ENCODE measurements at places on chromosomes 11 and 22.
A peak's percentile ranks its signal among the peaks of the same experiment; 100 is the strongest.

DNA sequence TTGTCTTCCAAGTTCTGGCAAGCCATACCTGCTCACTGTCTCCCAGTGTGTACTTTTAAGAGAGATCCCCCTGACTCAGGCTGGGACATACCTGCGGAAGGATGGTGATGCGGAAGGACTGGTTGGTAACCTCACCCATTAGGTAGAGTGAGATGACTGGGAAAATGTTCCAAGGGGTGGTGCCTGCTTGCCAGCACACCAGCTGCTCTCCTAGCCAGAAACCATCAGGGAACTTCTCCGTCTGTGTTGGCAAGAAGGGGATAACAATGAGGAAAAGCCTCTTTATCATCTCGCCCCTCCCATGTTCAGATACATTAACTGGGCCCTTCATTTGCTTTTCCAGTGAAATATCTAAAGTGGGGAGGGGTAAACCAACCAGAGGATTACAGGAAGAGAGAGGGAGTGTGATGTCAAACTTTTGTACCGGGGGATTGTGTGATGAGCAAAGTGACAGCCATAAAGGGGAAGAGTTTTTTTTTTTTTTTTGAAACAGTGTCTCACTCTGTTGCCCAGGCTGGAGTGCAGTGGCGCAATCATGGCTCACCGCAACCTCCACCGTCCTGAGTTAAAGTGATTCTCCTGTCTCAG is at the start of gene BACE1-AS:
TSS of gene BACE1-AS (plus strand) at position 538 of the 588 bp plus-strand sequence.
- DNase-seq = no peak

GRCh38 chr22:17905445-17905844 is 118.9 kb downstream of the MICAL3 start:
- no peak for DNase-seq

- DNase-seq = no peak
Observed at GRCh38 chr11:12809864-12810567, 135.8 kb downstream of the TEAD1 start.

DNA sequence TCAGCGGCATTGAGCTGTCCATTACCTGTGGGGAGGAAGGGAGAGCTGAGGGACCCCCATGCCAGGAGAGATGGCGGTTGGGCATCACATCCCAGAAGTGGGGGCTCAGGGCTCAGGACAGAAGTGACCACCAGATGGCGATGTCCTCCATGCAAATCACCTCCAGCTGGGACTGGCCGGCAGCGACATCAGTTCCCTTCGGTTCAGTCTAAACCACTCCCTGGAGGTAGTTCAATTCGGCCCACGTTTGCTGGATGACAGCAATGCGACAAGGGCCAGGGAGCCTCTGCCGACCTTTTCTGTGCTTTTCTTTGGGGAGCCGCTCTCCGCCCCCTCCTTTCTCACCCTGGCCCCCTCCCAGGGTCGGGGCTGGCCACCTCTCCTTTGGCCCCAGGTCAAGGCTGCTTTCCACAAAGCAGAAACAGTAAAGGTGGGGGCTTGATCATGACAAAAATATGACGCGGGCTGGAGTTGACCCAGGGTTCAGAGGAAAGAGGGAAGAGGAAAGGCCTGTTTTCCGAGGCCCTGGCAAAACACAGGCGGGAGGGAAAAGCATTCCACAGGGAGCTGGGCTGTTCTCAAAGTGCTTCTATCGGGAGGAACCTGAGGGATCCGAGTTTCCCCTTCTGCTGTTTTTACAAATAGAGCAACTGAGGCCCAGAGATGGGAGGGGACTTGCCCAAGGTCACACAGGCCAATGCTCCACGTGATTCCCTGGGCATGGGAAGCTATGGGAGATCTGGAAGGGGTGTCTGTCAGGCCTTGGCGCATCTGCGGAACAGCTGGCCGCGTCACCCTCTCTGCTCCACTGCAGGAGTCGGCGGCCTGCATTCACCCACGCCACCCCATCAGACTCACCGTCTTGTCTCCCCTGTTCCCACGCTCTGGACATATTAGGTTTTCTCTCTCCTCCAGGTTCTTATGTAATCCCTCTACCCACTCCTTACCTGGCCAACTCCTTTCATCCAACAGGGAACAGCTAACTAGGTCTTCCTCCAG is 54.7 kb downstream of the FBXO7 start:
- DNase-seq = peak; percentile 44

GRCh38 chr11:92976681-92977080 is 7.2 kb downstream of the MTNR1B start:
- no peak for DNase-seq

GRCh38 chr22:20967697-20968211 is 699 bp downstream of the AIFM3 start:
- no peak for DNase-seq

DNA sequence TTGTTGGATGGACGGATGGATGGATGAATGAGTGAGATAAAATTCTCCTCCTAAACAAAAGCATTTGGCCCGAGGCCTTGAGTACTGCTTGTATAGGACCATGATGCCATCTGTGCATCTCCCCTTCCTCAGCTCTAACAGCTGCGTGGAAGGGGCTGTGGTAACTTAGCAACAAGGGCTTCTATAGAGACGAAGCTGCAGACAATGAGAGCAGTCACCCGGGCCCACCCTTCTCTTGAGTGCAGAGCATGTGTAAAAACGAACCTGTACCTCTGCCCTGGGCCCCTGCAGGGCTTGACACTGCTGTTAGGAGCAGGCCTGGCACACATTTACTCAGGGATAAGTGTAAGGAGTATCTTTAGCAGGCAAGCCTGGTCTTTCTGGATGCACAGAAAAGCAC is 391.5 kb downstream of the CADM1 start:
- no peak for DNase-seq

- DNase-seq = no peak
Observed at GRCh38 chr11:125465255-125465654, 30.8 kb downstream of the FEZ1 start.

- no peak for DNase-seq
Observed at GRCh38 chr11:27443746-27444507, 28.7 kb downstream of the LGR4 start.

DNA sequence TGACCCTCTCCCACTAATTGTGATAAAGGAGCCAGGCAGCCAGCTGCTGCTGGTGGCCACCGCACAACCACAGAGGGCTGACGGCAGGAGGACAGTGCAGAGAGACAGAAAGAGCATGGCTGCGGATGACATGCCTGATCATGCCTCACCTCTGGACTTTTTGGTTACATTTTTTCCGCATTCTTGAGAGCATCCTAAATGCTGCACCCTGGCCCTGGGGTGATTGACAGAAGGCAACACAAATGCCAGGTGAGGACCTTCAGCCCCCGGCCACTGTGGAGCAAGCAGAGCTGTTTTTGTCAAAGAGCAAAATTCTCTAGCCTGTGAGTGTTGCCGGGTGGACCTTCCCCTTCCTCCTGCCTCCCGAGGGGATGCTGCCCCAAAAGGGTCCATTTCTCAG is 78.5 kb downstream of the RPS6KA4 start:
- no peak for DNase-seq

DNA sequence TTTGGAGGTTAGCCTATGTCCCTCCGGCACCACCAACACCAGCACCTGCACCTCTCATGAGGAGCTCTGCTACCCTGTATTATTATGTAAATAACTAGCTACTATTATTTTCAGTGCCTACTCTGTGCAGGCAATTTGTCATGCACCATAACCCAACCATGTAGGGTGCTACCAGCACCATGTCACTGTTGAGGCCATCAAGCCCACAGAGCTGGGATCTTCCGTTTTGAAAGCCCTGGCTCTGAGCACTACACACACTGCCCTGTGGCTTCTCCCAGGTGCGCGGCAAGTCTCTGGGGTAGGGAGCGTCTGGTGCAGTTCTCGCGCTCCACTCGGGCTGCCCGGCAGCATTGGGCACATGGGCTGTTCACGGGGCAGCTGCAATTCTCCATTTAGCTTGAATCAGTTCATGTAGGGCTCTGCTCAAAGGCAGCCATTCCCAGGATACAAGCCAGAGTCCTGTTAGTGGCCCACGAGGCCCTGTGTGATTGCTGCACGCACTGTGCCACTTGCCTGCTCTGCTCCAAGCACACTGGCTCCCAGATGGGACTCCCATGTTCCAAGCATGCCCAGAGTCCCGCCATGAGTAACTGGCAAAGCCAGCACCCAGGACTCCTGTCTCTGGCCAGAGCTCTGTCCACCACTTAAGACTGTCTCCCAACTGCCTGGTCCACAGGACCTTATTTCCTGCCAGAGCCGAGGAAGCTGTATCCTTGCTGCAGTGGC is 42.5 kb upstream of the CDON start:
- no peak for DNase-seq

- DNase-seq = no peak
Observed at GRCh38 chr11:67429722-67430121, 1.4 kb downstream of the RPS6KB2 start.

DNA sequence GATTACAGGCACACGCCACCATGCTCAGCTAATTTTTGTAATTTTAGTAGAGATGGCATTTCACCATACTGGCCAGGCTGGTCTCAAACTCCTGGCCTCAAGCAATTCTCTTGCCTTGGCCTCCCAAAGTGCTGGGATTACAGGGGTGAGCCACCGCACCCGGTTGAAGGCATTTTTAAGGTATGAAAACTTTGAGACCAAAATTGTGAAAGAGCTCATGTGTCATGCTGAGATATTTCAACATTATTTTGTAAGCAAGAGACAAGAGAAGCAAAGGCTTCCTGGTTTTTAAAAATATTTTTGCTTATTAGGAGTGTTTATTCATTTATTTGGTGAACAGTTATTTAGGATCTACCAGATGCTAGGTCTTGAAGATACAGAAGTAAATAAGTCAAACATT is 6.8 kb downstream of the NHERF4 start:
- DNase-seq = no peak

- DNase-seq = no peak
Observed at GRCh38 chr11:129695571-129696308, 119.9 kb upstream of the TMEM45B start.

GRCh38 chr11:35624781-35625180 is 6.5 kb downstream of the FJX1 start:
- no peak for DNase-seq

DNA sequence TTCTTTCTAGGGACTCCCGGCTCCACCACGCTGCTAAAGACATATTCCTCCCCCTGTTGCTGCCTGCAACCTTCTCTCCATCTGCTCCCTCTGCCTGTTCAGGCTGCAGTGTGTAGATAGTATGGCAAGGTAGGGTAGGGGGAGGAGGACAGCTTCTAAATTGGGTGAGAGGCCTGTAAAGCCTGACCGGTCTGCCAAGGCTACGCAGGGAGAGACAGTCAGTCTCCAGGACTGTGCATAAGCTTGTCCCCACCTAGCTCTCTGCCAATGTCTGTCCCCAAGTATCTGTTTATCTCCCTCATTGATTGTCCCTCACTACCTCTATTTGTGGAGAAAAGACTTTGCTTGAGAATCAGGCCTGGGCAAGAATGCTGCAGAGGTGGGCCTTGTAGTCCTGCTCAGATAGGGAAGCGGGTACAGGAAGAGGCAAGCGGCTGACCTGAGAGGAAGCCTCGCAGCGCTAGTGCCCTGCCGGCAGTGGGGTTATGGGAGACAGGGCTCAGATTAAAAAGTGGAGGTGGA is 871 bp upstream of the SEZ6L start:
- no peak for DNase-seq

GRCh38 chr11:68999093-68999747 is 13.8 kb downstream of the MRGPRF start:
- DNase-seq = no peak

GRCh38 chr22:36363349-36363981 is 24.3 kb downstream of the MYH9 start:
- DNase-seq = no peak

GRCh38 chr11:69105461-69106030 is 50.2 kb upstream of the SMIM38 start:
- DNase-seq = no peak

DNA sequence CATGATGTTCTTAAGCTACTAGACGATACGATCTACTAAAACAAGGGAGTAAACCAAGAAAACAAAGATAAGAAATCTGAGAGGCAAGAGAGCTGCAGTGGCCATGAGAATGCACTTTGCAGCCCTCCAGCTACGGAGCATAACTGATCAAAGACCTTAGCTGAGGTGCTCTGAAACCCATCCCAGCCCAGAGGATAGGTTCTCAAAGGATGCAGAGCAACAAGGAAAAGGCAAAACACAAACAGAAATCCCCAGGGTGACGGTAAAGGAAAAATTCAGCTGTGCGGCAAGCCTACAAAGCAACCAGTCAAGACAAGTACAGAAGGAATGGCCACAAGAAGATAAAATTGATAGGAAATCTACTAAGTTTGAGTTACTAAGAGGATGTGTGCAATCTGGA is 32.5 kb upstream of the CFAP300 start:
- DNase-seq = no peak

DNA sequence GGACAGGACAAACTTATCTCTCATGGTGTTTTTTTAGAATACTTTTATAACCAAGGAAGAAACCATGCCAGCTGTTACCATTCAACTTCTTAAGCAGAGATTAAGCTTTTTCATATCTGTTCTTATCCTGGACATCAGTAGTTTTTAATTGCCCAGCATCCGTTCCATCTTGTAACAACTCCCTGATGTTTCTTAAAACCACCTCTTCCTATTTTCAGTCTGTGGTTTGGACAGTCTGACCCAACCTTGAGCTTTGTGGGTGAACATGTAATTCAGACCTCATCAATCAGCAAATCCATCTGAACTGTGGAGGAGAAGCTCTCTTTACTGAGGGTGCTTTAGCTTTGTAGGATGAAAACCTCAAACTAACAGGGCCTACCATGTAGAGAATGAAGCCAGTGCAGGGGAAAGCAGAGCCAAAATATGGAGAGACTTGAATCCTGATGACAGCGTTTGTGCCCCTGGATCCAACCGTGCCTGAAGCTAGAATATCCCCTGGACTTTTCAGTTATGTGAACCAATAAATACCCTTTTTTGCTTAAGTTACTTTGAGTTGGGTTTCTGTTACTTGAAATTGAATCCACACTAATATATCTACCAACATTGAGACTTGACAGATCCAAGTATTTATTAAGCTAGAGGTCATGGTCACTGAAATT is 9.4 kb downstream of the TUG1 start:
- no peak for DNase-seq

GRCh38 chr22:46439576-46440465 is 97.6 kb downstream of the CELSR1 start:
- DNase-seq = no peak

DNA sequence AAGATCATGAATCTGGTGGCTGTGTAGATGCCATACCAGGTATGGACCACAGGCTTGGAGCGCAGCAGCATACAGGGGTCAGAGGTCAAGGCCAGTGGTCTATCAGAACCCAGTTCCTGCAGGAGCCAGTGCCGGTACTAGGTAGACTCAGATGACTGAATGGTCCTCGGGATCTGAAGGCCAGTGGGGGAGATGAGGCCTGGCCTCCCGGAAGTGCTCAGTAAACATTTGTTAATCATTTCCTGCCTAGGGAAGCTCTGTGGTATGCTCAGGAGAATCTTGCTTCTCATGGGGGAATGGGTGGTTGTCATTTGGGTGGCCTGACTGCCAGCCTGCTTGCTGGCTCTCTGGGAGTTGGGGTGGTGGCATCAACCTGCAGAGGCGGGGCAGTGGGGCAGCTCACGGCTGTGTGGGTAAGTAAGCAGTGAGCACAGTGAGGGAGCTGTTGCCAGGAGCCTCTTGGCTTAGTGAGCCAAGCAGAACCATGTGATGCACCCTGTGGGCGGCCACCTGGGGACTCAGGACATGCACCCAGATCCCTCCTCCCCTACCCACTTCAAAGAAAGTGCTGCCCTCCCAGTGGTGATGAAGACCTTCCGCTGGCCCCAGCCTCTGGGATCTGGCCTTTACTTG is 33.0 kb downstream of the PTPRJ start:
- DNase-seq = no peak

All from non-pigmented ciliary epithelial cell (primary cell).